ENCODE measurements at places on chromosomes 6 and 20.
A peak's percentile ranks its signal among the peaks of the same experiment; 100 is the strongest.

DNA sequence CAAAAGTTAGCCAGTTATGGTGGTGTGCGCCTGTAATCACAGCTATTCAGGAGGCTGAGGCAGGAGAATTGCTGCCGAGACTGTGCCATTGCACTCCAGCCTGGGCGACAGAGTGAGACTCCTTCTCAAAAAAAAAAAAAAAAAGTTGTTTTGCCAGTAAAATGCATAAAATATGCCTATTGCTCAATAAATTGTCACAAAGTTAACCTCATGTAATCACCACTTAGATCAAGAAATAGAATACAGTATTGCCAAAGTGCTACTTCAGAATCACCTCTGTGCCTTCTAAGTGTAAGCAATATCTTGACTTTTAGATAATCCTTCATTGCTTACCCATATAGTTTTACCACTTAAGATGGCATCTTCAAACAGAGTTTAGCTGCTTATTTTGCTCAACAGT, 80.7 kb downstream of the TRMT11 start:
- no peak for DNase-seq

DNA sequence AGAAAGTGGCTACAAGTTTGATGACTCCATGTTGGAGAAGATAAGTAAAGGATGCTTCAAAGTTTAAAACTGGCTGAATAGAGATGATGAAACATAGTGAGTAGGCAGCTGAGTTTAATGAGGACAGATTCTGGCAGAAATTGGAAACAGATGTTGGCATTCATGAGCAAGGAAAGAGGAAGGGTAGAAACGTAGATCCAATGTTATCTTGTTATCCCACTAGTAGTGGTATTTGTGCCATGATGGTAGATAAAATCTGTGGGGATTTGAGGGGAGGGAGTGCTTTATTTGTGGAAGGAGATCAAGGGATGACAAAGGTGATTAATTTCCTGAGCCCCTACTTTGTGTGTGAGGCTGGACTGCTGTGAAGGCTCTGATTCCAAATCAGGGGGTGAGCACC, 69.5 kb downstream of the MRAP2 start:
- no peak for DNase-seq

- no peak for DNase-seq
Measured at GRCh38 chr20:62603021-62603906, 39.0 kb upstream of the SLCO4A1 start.

- DNase-seq = no peak
Measured at GRCh38 chr20:46808565-46808964, 86.1 kb upstream of the EYA2 start.

- no peak for DNase-seq
Measured at GRCh38 chr6:77353129-77353528, 110.2 kb downstream of the HTR1B start.

GRCh38 chr6:158813032-158813431, 6.1 kb downstream of the EZR start:
- no peak for DNase-seq

GRCh38 chr20:45470262-45470931, 844 bp downstream of the WFDC2 start:
- no peak for DNase-seq

GRCh38 chr6:139590206-139590605, 215.8 kb upstream of the CITED2 start:
- no peak for DNase-seq

GRCh38 chr6:44415449-44415848, 27.9 kb downstream of the CDC5L start:
- no peak for DNase-seq

- DNase-seq = no peak
Measured at GRCh38 chr6:109241199-109241598, 141.1 kb downstream of the CD164 start.

- no peak for DNase-seq
Measured at GRCh38 chr6:39088331-39088730, 26.7 kb downstream of the SAYSD1 start.

GRCh38 chr6:8041913-8042583, 22.1 kb downstream of the BLOC1S5 start:
- no peak for DNase-seq

DNA sequence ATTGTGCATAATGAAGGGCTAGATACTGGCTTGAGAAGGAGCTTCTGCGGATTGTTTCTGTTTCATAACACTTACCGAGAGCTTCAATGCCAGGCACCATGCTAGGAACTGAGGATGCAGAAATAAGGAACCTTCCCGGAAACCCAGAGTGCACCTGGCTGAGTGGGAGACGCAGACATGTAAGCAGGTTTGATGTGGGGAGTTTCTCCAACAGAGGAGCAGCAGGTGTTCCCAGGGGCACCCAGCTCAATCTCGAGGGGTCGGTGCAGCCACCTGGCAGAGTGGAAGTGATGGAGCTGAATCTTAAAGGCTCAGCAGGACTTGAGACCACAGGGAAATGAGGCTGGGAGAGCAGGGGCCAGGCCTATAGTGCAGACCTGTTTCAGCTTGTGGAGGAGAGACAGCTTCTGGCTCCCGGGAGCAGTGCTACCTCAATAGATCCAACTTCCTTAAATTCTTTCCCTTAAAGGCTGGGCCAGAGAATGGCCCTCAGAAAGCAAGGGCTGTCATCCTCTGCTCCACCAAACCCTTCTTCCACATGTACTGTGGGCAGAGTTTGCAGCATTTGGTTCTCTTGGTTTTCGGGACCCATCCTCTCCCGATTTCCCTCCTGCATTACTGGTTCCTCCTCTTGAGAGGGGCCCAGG, 27.8 kb upstream of the SRC start:
- no peak for DNase-seq

DNA sequence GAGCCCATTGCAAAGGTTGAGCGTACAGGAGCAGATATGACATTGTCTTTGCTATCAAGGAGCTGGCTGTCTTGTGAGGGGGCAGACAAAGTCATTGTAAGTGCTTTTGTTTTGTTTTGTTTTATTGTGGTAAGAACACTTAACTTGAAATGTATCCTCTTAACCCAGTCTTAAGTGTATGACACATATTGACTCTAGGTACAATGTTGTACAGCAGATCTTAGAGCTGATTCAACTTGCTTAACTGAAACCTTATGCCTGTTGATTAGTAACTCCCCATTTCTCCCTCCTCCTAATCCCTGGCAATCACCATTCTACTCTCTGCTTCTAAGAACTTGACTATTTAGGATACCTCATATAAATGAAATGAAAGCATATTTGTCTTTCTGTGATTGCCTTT, 429.0 kb downstream of the BMP2 start:
- no peak for DNase-seq

DNA sequence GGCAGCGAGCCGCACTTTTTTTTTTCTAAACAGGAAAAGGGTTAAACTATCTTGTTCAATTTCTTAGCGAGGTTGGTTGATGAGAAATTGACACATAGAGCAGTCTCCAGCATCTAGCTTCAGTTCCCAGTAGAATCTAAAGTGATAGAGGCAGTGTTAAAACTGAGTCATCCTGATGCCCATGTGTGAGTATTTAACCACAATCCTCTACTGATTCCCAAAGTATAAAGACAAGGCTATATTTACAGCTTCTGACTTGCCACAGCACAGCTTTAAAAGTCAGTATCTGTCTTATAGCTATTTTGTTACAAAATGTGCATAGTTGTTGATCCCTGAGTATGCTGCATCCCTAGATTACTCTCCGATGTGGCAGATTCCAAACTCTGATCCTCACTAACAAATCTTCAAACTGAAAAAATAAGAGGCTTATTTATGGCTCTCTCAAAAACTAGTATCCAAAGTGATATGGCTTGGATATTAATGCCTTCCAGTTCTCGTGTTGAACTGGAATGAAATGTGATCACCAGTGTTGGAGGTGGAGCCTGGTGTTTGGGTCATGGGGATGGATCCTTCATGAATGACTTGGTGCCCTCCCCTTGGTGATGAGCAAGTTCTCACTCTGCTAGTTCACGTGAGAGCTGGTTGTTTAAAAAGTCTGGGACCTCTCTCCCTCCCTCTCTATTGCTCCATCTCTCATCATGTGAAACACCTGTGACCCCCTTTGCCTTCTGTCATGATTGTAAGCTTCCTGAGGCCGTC, 13.1 kb upstream of the POPDC3 start:
- DNase-seq = no peak

GRCh38 chr6:85644279-85644762, 1.6 kb upstream of the SYNCRIP start:
- no peak for DNase-seq

GRCh38 chr20:34250005-34250404, 8.8 kb downstream of the ASIP start:
- no peak for DNase-seq

DNA sequence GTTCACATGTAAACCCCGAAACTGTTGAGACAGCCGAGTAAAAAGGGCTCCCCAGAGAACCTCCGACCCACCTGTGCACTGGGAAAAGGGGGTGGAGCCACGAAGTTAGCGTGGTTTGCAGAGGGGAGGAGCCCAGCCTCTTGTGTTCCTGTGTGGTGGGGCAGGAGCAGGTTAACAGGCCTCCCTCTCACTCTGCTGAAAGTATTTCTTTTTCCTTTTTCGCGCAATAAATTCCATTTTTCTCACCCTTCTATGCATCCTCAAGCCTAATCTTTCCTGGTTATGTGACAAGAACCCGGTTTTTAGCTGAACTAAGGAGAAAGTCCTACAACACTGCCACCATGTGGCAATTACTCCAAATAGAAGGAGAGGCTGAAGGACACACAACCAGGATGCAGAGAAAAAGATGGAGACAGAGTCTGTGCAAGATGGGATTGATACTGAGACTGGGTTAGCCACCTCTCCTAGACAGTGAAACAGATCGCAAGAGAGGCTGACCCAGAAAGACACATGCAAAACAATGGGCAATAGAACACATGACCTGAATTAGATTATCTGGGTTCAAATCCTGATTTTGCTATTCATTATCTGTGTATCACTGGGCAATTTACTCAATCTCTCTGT, 168.7 kb upstream of the PRSS16 start:
- peak; percentile 10 for DNase-seq

DNA sequence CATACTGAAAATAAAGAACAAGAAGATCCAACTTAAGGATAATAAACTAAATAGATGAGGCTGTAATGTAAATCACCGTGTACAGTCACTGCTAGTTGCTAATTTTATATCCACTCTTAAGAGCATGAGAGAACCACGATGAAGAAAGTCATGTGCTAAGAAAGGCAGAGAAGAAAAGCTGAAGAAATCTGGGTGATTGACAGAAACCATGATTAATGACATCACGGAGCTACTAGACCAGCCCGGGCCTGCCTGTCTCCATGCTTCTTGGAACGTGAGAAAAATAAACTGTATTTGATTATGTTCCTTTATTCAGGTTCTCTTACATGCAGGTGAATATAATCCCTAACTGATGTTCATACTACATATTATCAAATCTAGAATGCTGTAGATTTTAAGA, 84.2 kb upstream of the E2F3 start:
- DNase-seq = no peak

DNA sequence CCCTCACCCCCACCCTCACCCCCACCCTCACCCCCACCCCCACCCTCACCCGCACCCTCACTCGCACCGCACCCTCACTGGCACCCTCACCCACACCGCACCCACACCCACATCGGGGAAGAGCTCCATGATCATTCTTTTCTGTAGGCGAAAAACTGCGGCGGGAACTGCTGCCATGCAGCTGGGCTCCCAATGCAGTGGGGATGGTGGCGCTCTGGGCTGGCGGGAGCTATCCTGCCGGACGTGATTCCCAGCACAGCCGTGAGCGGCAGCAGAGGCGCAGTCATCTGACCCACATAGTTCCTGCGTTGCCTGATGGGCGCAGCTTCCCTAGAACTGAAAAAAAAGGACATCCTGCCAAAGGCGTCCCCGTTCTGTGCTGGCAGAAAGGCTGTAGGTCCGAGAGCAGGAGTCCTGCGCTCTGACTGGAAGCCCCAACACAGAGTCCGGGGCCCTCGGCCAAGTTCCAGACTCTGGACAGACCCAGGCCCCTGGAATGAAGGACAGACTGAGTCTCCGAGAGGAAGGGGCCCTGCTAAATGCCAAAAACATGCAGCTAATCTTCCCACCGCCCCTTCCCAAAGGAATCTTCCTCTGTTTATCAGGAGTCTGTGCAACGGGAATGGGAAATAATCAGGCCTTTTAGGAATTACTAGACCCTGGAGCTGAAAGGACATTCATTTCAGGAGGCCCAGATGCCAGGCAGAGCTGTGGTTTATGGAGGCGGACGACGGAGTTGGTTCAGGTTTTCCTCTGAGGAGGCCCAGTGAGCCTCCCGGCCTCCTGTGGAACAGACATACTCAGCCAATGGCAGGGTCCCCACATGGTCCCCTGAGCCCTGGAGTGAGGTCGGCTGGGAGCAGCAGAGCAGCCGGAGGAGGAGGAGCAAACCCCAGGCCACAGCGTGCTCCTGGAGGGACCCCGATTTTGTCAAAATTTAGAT, 14.1 kb upstream of the TCFL5 start:
- no peak for DNase-seq

GRCh38 chr6:21752054-21752811, 158.7 kb downstream of the SOX4 start:
- no peak for DNase-seq

DNA sequence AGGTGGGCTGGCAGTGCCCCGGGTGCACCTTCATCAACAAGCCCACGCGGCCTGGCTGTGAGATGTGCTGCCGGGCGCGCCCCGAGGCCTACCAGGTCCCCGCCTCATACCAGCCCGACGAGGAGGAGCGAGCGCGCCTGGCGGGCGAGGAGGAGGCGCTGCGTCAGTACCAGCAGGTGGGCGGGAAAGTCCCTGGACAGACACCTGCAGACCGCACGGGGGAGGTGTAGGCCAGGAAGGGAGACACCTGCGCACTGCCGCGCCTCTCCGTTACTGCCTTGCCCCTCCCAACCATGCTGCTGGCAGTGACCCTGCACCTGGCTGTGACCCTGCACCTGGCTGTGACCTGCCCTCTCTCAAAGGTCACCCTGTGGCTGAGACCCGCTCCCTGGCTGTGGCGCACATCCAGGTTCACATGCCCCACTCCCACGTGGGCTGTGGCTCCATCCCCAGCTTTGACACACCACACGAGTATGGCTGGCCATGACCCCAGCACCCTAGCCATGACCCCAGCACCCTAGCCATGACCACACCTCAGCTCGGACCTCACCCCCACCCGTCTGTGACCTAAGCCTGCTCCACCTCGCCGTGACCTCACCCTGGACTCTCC, 11.6 kb downstream of the RBCK1 start:
- DNase-seq = no peak

- no peak for DNase-seq
Measured at GRCh38 chr6:44029444-44030185, 97.6 kb downstream of the MRPL14 start.

GRCh38 chr6:84871925-84872324, 107.5 kb upstream of the TBX18 start:
- DNase-seq = no peak

- DNase-seq = no peak
Measured at GRCh38 chr20:34435589-34435988, 72.5 kb downstream of the ITCH start.
